ENCODE measurements at places on chromosomes 7 and 10.

GRCh38 chr10:93288679-93289634, 193.2 kb downstream of the MYOF start:
- peak; percentile 12 for DNase-seq

DNA sequence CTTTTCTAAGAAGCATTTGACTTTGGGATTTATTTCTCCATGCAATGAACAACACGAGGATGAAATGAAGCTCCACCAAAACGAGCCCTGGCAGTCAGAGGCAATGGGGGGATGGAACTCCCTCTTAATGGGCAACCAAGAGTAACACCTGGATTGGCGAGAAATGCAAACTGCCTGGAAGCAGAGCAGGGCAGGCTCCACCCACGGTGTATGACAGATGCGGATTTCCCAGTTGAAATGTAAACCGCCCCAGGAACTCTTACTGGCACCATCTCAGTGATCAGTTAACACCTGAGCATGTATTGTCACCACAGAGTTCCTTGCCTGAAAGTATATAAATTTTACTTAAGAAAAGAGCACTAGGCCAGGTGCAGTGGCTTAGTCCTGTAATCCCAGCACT, 47.3 kb upstream of the AUTS2 start:
- DNase-seq: no peak

DNA sequence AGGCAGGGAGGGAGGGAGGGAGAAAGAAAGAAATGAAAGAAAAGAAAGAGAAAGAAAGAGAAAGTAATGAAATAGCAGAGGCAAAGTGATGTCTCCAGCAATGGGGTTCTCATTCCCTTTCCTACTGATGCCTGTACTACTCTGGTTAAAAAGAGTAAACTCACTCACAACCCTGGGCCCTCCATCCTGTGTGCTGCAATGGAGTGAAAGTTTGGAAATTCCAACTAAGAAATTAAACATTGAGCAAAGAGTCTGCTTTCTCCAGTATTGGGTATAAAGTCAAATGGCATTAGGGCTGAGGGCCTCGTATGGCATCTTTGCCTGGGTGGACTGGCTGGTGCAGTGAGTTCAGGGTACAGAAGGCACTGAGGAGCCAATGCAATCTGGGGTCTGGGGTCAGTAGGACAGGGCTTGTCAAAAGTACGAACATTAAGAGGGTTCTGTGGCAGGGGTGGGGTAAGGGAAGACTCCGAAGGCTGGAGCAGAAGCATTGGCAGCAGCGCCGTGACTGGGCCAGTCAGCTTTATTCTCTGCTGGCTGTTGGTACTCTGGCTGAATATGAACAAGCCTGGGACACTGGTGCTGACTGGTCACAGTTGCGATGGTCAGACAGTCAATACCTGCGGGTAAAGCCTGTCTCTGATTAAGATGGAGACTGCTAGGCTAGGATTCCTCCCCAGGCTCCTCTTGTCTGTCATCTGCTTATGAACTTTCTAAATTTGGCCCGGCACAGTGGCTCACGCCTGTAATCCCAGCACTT, 24.1 kb upstream of the TNS3 start:
- no peak for DNase-seq

- no peak for DNase-seq
Observed at GRCh38 chr10:34650156-34650555, 164.9 kb downstream of the PARD3 start.

DNA sequence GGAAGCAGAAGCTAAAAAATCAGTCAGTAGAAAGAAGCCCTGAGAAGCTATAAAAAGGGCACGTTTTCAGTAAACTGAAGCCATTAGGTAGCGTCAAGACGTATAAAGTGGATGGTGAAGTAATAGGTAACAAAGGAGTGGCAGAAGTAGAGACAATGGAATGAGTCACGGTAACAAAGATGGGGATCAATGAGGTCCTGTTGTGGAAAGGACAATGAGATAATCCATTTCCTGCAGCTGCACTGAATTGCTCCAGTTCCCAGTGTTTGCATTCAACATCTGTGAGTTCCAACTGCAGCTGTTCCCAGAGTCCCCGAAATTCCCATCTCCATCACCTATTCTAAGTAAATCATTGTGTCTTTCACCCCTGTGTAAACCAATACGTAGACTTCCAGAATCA, 4.8 kb upstream of the HYCC1 start:
- DNase-seq: no peak

DNA sequence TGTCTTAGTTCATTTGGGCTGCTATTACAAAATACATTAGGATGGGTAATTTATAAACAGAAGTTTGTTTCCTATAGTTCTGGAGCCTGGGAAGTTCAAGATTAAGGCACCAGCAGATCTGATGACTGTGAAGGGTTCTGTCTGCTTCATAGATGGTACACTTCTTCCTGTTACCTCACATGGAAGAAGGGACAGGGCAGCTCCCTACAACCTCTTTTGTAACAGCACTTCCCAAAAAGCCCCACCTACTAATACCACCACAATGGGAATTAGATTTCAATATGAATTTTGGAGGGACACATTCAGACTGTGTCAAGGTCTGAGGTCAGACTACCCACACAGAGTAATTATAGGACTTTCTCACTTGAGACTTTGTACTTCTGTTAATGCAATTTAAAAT, 260.3 kb downstream of the ARHGAP12 start:
- no peak for DNase-seq

DNA sequence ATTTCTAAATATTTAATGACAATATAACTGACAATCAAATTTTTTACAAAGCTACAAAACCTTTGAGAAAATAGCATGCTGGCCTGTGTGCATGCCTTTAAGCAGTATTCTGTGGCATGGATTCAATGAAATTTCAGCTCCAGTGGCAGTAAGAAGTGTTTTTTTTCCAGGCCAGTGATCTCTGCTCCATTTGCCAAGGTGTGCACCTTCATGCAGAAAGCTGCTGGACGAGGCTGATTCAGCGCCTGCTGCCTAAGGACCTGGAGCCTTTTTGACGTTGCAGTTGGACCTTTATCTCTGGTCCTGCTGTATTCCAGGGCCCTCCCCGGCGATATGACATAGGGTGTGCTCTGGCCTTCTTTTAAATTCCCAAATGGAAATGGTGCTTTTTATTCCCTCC, 26.6 kb downstream of the VWC2 start:
- DNase-seq: no peak

- no peak for DNase-seq
Observed at GRCh38 chr7:49721441-49721840, 52.0 kb upstream of the VWC2 start.

DNA sequence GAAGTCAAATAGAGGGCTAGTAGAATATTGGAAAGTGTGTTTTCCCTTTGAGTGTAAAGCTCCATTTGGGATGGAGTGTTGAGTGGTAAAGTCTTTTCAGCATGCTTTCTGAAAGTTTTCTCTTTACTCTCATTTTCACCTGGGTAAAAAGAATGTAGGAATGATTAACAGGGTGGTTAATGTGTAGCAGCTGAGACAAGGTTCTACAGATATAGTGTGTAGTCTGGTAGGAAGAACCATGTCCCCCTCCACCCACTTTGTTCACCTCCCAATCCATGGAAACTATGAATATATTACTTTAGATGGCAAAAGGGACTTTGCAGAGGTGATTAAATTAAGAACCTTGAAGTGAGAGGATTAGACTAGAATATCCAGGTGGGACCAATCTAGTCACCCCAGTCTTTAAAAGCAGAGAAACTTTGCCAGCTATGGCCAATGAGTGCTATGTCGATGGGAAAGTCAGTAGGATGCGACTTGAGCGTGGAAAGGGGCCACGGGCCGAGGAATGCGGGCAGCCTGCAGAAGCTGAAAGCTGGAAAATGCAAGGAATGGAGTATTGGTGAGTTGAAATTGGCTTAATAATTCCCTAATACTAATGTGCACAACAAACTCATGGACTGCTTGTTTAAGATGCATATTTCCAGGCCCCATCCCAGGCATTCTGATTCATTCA, 166.3 kb upstream of the AHR start:
- no peak for DNase-seq

DNA sequence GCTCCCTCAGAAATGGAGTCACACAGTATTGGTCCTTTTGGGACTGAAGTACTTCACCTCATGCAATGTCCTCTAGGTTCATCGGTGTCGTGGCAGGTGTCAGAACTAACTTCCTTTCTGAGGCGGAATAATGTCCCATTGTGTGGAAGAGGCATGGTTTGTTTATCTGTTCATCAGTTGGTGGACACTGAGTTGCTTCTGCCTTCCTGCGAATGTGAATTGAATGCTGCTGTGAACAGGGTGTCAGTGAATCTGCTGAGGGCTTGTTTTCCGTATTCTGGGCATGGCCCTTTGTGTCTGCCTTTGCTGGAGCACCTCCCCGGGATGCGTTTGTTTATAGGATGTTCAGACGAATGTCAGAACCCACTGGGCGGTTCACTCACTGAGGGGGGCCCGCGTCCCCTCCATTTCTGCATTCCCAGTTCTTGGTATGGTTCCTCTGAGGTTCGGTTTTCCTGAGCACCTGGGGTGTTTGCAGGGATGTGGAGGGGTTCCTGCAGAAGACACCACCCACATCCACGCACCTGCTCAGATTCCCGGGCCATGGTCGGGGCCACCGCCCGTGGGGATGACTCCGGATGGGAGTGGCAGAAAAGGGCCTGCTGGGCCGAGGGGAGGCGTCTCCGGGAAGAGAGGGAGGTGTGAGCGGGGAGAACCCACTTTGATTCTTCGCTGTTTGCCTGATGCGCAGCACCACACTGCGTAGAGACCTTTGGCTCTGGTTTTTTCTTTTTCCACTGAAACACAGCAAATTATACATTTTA, 33.1 kb downstream of the CHST12 start:
- DNase-seq: no peak

GRCh38 chr10:26441491-26442214, 3.5 kb downstream of the APBB1IP start:
- DNase-seq: no peak

Data from stimulated activated CD8-positive, alpha-beta memory T cell treated with anti-CD3 and anti-CD28 coated beads, Interleukin-7, amount 100 ng/mL, for 48 hours (primary cell).